Activated CD8-positive, alpha-beta T cell treated with anti-CD3 and anti-CD28 coated beads for 36 hours (primary cell): ENCODE measurements at places on chromosomes 5 and 9.

DNA sequence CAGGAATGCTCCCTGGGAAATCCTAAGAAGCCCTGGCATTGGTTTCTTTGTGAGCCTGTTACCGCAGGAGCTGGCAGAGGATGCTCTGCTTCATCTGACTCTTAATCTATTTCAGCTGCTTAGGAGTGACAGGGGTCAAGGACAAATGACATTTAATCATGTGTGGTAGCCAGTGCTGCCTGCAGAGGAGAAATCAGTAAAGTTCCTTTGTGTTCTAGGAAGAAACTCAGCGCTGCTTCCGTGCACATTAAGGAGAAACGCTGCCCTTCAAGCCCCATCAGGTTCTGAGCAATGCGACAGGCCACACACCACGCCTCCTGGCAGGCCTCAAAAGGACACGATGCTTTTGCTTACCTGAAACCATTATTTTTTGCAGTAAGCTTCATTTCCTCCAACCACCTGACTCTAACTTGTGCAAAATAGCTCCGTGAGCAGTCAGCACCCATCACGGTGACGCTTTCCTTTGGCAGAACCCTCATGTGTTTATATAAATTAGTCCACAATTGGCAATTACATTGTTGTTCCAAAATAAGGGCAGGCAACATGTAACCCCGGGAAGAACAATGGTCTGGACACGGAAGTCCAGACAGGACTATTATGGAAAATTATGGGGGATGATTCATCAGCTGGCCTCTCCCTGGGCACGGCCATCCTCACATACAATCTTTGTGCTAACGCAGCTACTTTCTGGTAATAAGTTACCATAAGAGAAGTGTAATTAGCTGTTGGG is 387.9 kb upstream of the DAP start:
- no peak for DNase-seq

GRCh38 chr5:157167214-157167621 is 1.2 kb upstream of the GARIN3 start:
- DNase-seq = peak; percentile 41

GRCh38 chr9:71769175-71770161 is 1.2 kb upstream of the CEMIP2 start:
- DNase-seq = peak; percentile 81

DNA sequence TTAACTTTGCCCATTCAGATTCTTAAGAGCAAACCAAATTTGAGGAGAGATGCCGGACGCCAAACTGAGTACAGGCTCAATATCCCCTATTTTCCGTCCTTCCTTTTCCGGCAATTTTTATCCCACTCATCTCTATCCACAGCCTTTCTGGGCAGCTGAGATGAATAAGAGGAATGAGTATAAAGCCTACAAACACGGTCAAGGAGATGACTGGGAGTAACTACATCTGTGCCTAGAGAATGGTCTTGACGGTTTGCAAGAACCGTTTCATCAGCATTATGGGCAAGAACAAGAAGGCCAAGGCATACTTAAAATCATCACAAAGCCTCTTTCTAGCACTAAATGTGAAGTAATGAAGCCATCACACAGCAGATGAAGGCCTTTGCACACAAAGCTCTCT is 227.3 kb downstream of the DCP2 start:
- no peak for DNase-seq

- DNase-seq = no peak
Observed at GRCh38 chr9:87711857-87712800, 13.8 kb upstream of the CTSL start.

GRCh38 chr5:2223303-2223702 is 340.6 kb upstream of the IRX4 start:
- DNase-seq = no peak

- no peak for DNase-seq
Observed at GRCh38 chr5:68872088-68872839, 221.6 kb upstream of the SLC30A5 start.

- DNase-seq = no peak
Observed at GRCh38 chr5:44900273-44900954, 91.7 kb downstream of the MRPS30 start.

GRCh38 chr9:126198854-126199253 is 127.8 kb upstream of the MVB12B start:
- no peak for DNase-seq

- peak; percentile 64 for DNase-seq
Observed at GRCh38 chr9:129665389-129665775, at the start of gene PRRX2. PRRX2 (plus strand) TSS chr9:129665647; CDS start chr9:129665868, 221 bp downstream.

- DNase-seq = no peak
Observed at GRCh38 chr9:15519831-15520230, 9.1 kb upstream of the PSIP1 start.

- no peak for DNase-seq
Observed at GRCh38 chr9:88747768-88748167, 212.8 kb downstream of the NXNL2 start.

- no peak for DNase-seq
Observed at GRCh38 chr5:150172145-150172544, 5.6 kb downstream of the CDX1 start.

GRCh38 chr5:174737330-174737729 is 12.9 kb downstream of the MSX2 start:
- DNase-seq = no peak

- no peak for DNase-seq
Observed at GRCh38 chr5:22621084-22621483, 232.1 kb downstream of the CDH12 start.

GRCh38 chr5:27963050-27963783 is 924.8 kb upstream of the CDH9 start:
- no peak for DNase-seq

DNA sequence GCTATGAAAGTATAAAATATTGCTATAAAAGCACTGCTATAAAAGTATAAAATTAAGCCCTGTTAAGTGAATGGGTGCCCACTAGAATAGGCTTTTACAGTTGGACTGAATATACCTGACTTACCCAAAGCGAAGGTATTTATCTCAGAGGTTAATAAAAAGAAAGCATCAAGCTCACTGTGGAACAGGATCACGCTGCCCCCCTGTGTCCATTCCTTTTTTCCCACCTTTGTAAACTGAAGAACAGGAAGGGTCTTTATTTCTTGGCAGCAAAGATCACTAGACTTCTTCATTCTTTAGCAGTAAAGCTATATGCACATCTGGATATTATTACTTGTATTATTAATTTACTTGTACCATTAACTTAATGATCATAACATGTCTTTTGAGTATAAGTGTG is 22.1 kb upstream of the PLPP6 start:
- peak; percentile 77 for DNase-seq
